ENCODE measurements at places on chromosomes 12 and 14.

DNA sequence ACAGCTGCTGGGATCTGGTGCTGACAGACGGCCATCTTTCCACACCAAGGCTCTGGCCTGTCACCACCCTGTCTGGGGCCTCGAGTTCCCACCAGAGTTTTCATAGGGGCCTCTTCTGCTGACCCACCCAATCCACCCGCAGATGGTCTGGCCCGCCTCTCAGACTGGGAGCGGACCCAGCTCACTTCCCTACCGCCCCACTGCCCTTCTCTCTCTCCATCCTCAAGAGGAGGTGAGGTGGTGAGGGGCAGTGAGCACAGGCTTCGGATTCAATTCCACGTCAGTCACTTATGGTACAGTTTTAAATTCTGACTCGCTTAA is 12.3 kb upstream of the RPS6KL1 start:
- no peak for DNase-seq

GRCh38 chr12:2835691-2836403 is 1.0 kb upstream of the NRIP2 start:
- no peak for DNase-seq

- DNase-seq, result no peak
Observed at GRCh38 chr14:50728836-50729235, 60.7 kb upstream of the SAV1 start.

DNA sequence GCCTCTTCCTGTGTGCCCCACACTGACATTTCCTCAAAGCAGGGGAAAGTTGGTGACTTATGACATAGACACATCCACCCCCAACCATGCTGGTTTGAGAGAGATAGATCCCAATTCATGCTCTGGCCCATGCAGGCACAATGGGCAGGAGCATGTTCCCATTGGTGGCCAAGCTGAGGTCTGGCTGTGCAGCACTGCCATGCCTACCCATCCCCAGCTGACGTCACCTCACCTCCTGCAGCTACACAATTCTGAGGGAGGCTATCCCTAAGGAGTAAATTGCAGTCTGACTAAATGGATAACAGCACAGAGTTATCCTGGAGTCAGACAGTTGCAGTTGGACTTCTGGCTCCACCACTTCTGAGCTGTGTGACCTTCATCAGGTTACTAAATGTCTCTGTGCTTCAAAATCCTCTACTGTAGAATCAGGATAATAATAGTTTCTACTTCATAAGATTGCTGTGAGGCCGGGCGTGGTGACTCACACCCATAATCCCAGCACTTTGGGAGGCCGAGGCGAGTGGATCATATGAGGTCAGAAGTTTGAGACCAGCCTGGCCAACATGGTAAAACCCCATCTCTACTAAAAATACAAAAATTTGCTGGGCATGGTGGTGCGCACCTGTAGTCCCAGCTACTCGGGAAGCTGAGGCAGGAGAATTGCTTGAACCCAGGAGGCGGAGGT is 323.9 kb downstream of the BCL11B start:
- DNase-seq, result no peak

- DNase-seq, result no peak
Observed at GRCh38 chr12:13537623-13538022, 341.1 kb downstream of the EMP1 start.

DNA sequence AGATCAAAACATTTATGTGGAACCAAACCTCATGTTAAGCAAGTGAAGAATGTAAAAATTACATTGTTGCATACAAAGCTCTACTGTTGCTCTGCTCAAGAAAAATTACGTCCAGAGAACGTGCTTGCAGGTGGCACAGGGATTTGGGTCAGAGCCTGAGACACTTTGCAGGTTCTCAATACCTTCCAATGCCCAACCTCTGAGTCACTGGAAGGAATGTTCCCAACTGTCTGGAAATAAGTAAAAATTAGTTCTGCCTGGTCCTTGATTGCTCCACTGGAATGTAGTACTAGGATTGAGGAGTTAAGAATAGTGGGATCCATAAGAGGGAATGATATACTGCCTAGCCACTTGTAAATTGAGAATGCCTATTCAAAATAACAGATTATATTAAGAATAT is 2.8 kb upstream of the IFNG start:
- DNase-seq, result no peak

DNA sequence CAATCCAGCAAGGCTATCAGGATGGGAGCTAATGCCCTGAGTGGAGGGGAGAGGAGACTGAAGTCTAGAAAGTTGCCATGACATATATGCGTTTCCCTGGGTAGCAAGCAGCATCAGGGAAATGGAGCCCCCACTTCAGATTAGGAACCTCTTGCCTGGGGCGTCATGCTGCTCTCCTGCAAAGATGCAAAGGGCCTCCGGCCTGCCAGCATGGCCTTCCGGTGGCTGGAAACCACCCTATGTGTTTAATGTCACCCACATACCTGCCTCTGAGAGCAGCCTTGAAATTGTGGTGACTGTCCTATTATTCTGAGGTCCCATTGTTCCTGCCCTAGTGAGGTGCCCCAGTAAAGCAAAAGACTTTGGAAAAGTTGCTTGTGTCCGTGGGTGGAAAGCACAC is 10.0 kb upstream of the IFI27L2 start:
- DNase-seq, result no peak

DNA sequence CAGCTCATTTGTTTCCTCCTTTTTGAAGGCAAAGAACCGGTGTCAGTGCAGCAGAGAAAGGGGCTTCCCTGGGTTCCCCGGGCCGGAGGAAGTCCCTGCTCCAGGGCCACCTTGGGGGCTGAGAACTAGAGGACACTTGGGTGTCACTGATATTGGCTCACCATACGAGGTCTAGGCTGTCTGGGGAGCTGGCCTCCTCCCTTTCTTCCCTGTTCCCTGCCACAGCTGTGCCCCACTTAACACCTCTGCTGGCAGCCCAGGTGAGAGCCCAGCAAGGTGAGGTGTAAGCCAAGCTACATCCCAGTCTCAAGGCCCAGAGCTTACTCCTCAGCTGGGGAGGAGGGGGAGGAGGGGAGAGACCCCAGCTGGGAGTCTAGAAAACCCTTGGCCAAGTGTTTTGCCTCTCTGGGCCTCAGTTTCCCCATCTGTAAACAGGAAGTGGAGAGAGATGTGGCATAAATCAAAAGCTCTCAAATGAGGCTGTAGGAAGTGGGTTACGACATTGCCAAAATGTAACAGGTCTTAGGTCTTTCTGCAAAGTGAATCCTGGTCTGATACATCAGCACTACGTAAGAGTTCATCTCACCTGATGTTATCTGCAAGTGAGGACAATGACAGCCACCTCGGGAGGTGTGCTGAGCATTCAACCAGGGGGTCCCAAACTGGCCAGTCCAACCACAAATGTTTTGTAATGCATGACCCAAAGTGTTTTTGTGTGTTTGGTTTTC is 25.5 kb downstream of the RASAL1 start:
- DNase-seq, result no peak

DNA sequence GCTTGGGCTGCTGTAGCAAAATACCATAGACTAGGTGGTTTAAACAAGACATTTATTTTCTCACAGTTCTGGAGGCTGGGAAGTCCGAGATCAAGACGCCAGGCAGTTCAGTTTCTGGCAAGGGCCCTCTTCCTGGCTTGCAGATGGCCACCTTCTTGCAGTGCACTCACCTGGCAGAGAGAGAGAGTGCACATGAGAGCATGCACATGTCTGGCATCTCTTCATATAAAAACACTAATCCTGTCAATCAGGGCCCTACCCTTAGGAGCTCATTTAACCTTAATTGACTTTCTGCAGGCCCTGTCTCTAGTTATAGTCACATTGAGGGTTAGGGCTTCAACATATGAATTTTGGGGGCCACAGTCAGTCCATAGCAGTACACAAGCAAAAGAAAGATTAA is 12.4 kb upstream of the EVL start:
- DNase-seq, result no peak

DNA sequence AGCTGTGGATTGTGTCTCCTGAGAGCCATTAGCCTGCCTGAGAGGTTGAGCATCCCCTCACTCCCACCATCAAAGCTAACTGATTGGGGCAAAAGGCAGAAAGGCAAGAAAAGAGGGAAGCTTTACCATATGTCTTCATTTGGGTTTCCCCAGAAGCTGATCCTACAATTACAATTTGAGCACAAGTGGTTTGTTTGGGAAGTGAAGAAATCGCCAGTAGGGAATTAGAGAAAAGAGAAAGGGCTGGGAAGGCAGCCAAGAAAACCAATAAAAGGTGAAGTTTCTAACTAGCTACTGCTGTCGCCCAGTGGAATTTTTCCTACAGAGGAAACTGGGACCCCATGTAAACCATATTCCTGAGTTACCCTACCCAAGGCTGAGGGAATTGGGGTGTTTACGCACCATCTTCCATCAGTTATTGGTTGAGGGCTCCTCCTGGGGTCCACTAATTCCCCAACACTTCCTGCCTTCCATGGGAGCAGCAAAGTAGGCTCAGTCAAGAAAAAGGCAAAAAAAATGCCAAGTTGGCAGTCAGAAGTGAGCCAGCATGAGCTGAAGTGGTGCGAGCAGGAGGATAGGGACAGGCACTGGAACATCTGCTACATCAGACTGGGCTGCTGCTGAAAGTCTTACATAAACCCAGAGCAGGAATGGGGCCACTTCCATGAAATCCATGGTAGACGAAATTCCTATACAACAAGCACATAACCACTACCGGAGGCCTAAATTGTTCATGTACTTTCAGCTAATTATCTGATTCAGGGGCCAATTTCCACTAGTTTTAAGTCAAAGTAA is 17.3 kb downstream of the KCNK10 start:
- DNase-seq, result no peak

GRCh38 chr12:116484807-116485206 is 74.4 kb upstream of the MAP1LC3B2 start:
- no peak for DNase-seq

DNA sequence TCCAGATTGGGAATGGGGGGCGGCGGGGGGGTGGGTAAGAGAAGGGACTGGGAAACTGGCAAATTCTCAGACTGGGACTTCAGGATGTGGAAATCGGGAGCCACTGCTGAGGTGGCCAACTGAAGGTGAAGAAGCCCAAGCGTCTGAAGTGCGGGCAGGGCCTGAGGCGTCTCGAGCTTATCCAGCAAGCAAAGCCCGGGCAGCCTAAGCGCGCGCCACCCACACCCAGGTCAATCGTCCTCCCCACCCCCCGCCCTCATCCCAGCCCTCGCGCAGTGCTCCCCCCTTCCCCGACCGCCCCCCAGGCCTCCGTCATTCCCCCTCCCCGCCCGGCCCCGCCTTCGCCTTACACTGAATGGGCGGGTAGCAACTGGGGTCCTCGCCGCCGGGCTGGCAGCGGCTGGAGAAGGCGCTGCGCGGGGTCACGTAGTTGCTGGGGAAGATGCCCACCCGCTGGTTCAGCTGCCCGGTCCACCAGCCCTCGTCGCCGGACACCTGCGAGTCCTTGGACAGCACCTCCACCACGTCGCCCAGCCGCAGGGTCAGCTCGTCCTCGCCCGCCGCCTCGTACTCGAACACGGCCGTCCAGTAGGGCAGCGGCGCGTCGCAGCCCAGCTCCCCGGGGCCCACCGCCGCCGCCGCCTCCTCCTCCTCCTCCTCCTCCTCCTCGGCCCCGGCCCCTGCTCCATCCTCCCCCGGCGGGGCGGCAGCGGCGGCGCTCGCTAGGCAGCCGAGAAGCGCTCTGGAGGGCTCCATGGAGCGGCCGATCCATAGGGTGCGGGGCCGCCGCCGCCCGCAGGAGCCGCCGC is 693 bp downstream of the MAP3K9 start:
- no peak for DNase-seq
